ENCODE measurements at places on chromosomes 1 and 21. TPM values are rescaled to one million over a fixed set of nuclear protein-coding genes. Genes with fewer than 3 reads are reported as not detected.

- no peak for DNase-seq
- no peak overlapping the region for H3K4me3 ChIP-seq
- no peak overlapping the region for H3K27ac ChIP-seq
- H3K27me3 ChIP-seq: peaks cover 23% of the 10 kb centered on the region
Observed at GRCh38 chr1:165288350-165289120, 68.0 kb downstream of the LMX1A start.

Gene BROX
- 38.9 TPM for total RNA-seq

DNA sequence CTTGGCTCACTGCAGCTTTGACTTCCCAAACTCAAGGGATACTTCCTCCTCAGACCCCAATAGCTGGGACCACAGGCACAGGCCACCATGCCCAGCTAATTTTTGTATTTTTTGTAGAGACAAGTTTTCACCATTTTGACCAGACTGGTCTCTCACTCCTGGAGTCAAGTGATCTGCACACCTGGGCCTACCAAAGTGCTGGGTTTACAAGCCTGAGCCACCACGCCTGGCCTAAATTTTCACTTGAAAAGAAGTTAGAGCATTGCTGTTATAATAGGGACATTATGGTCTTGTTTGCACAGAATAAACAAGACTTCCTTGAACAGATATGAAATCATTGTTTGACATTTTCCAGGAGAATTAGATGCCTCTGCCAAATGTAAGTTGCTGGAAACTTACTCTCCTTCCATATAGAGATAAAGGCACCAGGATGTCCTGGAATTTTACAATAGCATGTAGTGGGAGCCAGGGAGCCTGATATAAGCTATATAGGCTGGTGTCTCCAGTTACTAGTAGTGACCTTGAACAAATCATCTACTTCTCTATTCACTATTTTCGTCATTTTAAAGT lies 16.9 kb downstream of the SLC35A3 start:
- peaks cover 5% of the 10 kb centered on the region for H3K4me1 ChIP-seq
- H3K36me3 ChIP-seq: no peaks in the 10 kb centered on the region
- DNase-seq: no peak
- no peak overlapping the region for H3K27ac ChIP-seq
- no peaks in the 10 kb centered on the region for H3K27me3 ChIP-seq
- no peak overlapping the region for H3K4me3 ChIP-seq

Gene ZNF593OS
- total RNA-seq: not detected

All from natural killer cell treated with Interleukin-12 subunit alpha and Interleukin-12 subunit beta and Interleukin-15 and Interleukin-18, amount 100 ng/mL, for 72 hours (primary cell).